Activated effector memory CD4-positive, alpha-beta T cell treated with Interleukin-2 at 50 U/mL for 16 hours (primary cell): ENCODE measurements at places on chromosomes 2 and 18.

DNA sequence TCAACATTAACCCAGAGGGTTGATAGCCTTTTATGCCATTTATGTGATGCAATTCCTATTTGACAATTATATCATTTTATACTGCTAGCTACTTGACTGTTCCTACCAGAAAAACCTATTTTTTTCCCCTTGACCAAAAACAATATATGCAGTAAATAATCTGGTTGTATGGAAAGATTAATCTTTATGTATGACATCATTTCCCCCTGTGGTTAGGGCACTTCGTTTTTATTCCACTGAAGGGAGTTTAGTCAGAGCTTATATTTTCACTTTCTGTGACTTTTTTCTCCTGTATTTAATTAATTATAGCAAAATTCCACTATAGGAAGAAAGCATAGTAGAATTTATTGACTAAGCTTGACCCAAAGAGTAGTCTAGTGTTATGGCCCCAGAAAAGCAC, 107.6 kb downstream of the HAUS1 start:
- no peak for DNase-seq

DNA sequence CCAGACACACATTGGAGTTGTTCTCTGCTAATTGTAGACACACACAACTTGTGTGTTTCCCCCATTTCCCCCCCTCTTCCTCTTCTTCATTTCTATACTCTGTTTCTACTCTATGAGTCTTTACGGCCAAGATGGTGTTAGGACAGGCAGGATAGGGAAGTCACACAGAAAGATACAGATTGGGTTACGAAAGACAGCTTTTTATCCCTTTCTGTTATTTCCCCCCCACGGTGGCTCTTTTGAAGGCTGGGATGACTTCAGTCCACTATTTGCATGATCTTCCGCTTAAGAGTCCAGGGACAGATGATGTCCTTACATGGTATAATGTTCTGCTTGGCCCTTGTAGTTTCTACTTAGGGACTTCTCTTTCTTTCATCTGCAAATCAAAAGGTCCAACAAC, 1.6 kb upstream of the EMILIN2 start:
- no peak for DNase-seq

GRCh38 chr2:60482222-60482621, 71.2 kb downstream of the BCL11A start:
- no peak for DNase-seq

- no peak for DNase-seq
These were observed 158.9 kb upstream of the GLI2 start for GRCh38 chr2:120576509-120577474.

GRCh38 chr18:74773171-74773624, 175.5 kb downstream of the ZNF407 start:
- no peak for DNase-seq

DNA sequence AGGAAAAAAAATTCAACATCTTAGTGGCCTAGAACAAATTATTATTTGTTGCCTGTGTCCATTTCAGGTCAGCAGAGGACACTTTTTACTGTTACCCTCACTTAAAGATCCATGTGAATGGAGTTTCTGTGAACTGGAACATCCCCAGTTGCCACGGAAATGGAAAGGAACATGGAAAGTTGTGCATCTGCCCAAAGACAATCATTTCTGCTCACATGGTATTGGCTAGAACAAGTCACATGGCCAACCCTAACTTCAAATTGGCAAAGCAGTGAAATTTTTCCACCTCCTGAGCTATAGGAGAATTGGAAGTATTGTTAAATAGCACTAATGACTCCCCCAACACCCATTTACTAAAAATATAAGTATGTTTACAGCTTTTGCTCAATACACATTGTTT, 71.2 kb upstream of the CCBE1 start:
- no peak for DNase-seq

GRCh38 chr2:120873958-120874887, 138.6 kb downstream of the GLI2 start:
- no peak for DNase-seq

- no peak for DNase-seq
These were observed 108.2 kb downstream of the HAUS1 start for GRCh38 chr18:46212398-46212797.

DNA sequence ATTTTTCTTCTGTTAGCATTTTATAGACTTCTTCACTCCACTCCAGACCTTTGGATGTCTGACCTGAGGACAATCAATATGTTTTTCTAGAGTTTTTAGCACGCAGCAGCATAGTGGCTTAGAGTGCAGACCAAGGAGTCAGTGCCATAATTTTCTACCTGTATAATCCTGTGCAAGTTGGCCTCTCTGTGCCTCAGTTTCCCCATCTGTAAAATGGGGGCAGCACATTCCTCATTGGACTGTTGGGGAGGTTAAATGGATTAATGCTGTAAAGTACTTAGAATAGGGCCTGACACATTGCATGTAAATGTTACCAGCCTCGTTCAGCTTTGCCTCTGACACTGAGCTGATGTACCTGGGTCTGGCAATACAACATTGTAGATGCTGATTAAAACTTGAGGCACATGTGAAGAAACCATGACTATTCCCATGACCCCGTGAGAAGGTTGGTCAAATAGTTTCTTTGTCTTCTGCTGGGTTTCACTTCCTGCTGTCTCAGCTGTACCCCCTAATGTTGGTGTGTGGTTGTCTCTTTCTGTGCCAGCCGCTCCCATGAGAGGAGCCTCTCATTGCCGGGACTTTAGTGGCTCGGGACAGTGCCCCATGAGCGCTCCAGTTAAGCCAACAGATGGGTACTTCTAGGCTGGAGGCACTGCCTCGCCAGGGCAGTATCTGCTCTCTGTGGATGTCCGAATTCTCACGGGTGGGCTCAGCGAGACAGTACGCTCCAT, 125.3 kb downstream of the SH3RF3 start:
- no peak for DNase-seq
